ENCODE measurements at places on chromosomes 6 and 20.

- DNase-seq, result no peak
Observed at GRCh38 chr6:106751501-106752252, 122.3 kb downstream of the QRSL1 start.

- no peak for DNase-seq
Observed at GRCh38 chr6:143323729-143324470, 126.6 kb downstream of the ADAT2 start.

DNA sequence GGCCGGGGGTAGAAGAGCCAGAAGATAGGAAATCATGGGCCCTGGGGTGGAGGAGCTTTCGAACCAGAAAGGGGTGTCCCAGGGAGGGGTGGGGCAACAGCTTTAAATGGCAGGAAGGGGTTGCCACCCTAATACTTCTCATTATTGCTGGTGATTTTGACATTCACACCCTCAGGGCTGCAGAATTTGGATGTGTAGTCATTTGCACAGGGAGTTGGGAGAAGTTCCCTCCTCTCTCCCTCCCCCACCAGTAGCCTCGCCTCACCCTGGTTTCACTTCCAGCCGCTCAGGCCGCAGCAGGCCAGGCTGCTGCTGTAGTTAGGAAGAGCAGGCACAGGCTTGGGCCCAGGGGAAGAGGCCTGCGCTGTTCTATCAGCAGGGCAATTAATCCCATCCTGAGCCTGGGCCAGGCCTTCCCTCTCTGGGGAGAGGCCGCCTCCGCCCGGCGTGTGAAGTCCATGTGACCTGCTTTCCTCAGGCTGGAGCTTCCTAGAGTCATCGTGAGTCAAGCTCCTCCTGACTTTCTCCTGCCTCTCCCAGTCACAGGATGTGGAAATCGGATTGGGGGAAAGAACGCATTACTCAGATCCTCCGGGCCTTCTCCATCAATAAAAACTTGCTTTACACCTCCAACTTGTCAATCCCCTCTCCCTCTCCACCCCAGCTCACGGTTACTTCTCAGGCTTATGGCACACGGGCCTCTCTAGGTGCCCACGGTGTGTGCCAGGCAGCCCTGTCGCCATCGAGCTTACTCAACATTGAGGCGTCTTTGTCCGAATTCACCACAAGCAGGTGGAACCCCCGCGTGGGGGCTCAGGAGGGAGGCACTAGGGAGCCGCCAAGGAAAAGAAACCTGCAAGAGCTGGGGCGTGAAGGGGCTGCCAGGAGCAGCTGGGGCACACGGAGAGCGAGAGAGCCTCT is 7.8 kb downstream of the ADTRP start:
- DNase-seq, result no peak

DNA sequence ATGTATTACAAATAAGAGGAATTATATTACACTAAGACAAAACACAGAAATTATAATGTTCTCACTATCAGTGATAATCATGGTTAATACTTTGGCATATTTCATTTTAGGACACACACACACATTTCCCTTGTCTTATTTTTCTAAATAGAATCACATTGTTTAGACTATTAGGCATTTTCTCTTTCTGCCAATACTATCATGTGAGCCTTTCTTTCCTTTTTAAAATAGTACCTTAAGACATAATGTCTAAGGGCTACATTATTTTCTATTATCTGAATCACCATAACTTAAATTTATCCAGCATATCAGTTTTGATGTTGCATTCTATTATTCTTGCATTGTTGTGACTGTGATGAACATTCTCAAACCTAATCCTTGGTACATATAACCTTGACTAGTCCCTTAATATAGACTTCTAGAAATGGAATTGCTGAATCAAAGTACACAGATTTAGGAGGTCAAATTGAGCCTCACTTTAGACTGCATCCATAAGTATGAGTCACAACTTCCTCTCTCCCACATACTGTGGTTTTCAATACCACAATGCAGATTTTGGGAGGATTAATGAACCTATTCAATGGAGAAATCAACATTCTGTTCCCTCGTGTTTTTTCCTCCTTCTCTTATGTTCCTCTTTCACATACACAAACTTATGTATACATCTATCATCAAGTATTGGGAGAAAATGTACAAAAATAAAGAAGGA is 212.6 kb downstream of the MOXD1 start:
- DNase-seq, result no peak

DNA sequence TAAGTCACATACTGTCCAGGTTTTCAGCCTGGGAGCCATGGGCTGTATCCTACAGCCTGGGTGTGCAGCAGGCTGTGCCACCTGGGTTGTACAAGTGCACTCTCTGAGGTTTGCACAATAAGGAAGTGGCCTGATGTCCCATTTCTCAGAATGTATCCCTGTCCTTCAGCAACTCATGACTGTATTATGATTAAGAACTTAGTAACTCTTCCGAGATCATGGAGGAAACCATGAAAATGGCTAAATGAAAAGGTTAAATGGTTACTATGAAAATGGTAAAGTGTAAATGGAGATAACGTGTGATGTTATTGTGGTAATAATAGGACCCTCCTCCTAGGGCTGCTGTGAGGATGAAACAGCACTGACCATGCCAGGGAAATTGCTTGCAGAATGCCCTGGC is 227.6 kb downstream of the ANKRD60 start:
- DNase-seq, result no peak

DNA sequence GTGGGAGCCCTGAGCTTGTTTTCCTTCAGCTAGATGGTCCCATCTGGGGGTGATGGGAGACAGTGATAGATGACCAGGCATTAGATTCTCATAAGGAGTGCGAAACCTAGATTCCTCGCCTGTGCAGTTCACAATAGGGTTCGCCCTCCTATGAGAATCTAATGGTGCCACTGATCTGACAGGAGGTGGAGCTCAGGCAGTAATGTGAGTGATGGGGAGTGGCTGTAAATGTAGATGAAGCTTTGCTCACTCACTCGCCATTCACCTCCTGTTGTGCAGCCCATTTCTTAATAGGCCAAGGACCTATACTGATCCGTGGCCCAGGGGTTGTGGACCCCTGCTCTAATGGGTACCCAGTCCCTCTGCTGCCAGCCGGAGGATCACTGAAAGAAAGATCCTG is 20.7 kb upstream of the KCNB1 start:
- DNase-seq, result no peak

DNA sequence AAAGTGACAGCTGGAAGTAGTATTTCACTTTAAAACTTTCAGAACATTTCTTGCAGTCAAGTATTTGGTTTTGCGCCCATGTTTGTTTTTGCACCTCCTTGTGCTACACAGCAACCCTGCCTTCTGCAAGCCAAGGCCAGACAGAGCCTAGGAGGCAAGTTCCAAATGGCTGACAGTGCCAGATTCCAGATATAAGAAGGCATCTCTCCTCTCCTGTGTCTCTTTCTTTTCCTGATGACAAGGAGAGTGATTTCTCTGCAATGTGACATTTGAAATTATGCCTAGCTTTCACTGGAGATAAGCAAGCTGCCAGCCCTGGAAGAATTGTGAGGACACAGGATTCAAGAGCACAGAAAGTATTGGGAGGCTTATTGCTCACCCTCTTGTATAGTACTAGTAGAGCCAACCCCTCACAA is 149.1 kb upstream of the TENT5A start:
- no peak for DNase-seq
